ENCODE measurements at places on chromosomes 7 and 10.

- DNase-seq, result no peak
Observed at GRCh38 chr7:7710469-7710868, 7.9 kb downstream of the RPA3 start.

- no peak for DNase-seq
Observed at GRCh38 chr10:46046261-46046660, at the start of gene MSMB. MSMB (minus strand) TSS chr10:46046269; CDS start chr10:46046237, 32 bp downstream.

DNA sequence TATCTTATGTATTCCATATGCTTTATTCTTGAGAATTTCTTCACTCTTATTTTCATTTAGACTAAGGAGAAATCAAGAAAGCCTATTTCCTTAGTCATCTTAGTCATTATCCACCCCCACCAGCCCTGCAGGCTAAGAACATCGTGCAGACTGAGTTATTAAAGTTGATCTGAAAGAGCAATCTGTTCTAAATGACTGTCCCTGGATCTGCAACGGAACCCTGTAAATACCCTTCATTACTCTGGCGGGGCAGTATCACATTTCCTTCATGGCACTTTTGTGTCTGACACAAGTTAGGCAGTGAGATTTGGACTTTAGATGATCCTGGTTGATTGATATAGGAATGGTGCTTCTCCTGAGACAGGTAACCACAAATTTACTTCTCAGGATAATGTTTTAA, 3.5 kb upstream of the MYPN start:
- no peak for DNase-seq

DNA sequence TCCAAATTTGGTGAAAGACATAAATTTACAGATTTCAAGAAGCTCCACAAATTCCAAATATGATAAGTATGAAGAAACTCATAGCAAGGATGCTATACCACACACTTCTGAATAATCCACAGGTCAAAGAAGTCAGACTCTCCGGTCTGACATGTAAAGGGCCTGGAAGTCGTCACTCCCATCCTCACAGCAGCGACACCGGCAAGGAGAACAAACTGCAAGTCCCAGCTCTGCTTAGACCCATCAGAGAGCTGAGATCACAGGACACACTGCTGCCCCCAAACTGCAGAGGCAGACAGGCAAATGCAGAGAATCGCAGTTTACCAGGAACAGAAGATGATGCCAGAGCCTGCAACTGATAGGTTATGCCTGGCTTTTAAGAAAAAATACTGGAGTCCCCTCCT, 62.0 kb downstream of the AMZ1 start:
- no peak for DNase-seq

DNA sequence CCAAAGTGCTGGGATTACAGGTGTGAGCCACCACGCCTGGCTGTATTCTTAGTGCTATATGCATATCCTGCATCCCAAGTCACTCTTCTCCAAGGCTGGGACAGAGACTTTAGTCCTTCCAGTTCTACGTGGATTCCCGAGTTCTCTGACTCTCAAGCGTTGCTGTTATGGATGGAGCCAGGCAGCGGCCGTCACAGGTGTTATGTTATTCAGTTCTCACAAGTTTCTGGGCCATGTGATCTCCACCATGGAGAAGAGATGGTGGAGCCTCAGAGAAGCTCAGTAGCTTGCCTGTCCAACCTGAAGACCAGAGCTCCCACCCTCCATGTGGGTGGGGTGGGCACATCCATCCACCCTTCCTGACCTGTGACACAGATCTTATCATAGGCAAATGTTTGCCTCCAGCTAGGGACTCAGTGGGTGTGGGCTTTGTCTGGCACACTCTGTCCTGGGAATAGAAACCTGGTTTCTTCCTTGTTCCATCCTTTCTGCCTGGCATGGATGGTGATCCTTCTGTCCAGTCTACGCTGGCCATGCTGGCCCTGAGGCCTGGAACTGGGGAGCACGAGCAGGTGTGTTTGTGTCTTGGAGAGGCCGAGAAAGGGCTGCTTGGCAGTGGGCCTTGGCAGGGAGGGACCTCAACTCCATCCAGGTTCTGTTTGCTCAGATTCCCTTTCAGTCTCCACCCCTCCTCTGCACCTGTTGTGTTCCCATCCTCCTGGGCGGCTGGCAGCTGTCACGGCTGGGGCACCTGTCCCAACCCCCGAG, 55.3 kb downstream of the NEURL1 start:
- no peak for DNase-seq

DNA sequence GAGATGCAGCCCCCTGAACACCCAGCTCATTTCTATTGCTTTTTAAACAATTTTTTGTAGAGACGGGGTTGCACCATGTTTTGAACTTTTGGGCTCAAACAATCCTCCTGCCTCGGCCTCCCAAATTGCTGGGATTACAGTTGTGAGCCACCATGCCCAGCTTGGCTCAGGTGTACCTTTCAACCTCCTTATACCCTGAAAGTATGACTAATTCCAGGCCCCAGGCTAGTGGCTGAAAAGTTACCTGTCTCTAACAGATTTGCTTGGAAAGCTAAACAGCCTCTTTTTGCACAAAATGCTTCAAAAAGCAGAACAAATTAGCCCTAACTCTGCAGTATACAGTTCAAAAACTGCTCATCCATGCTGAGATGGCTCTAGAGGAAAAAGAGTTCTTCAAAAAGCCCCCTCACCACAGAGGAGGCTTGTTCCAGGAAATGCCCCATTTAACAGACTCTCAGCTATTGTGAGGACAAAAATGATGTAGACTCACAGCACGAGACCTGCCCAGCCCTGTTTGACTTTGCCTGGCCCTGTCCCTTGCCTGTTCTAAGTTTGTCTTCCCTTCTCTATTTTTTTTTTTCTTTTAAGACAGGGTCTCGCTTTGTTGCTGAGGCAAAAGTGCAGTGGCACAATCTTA, 13.4 kb upstream of the AP1S1 start:
- no peak for DNase-seq

DNA sequence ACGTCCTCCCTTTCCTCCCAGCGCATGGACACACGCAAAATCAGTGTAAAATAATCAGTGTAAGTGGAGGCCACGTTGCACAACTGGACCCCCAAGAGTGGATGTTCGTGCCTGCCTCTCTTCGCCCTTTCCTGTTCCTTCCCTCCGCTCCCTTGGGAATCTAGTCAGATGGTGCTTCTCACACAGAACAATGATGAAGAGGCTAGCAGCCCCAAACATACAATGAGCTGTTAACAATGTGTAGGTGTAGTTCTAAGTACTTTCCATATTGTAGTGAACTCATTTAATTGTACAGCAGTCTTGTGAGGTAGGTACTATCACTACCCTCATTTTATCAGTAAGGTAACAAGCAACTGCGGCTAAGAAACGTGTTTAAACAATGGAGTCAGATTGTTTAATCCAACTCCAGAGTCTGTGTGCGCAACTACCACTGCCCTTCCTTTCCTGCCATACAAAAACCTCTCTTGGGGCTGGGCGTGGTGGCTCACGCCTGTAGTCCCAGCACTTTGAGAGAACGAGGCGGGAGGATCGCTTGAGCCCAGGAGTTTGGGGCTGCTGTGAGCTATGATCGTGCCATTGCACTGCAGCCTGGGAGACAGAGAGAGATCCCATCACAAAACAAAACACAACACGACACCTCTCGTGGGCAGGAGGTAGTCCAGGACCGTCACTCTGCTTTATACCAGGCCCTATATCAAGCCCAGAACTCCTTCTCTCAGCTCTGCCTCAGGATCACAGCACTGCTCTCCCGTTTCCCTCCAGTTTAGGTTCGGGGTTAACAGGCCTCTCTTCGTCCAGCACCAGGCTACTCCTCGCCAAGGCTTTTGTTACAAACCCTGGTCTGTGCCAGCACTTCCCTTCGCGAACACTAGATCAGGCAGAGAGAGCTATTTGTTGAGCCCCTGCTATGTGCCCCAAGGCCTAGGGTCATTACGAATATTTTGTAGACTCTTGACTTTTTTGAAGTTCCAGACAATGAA, 1.1 kb downstream of the FKBP9 start:
- DNase-seq, result no peak

DNA sequence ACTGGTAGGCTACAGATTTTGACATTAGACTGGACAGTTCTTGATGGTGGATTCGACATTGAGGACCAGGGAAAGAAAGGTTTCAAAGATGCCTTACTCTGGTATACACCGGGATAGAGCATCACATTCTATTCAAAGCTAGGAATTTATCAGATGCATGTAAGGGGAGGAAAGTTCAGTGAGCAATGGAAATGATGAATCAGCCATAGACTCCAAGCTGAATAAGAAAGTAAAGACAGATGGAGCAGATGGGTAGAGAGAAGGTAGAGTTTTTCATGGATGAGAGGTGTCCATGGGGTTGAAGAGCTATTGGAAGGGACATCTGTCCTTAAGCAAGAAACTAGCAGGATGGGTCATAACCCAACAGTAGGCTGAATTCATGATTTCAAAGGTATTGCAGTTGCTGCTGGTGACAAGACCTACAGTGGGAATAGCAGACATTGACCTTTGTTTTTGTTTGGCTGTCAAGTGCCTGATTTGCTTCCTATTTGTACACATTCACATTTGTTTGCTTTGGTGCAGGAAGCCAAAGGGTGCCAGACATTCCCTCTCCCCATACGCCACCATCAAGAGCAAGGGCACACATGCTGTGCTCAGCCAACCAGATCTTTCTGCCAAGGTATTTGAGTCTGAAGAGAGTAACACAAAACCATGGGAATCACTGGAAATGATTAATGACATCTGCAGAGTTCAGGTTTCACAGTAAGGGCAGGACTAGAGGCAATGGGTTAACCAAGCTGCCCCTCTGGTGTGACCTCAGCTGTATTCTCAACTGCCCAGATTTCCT, 8.6 kb upstream of the CACUL1 start:
- DNase-seq, result no peak

DNA sequence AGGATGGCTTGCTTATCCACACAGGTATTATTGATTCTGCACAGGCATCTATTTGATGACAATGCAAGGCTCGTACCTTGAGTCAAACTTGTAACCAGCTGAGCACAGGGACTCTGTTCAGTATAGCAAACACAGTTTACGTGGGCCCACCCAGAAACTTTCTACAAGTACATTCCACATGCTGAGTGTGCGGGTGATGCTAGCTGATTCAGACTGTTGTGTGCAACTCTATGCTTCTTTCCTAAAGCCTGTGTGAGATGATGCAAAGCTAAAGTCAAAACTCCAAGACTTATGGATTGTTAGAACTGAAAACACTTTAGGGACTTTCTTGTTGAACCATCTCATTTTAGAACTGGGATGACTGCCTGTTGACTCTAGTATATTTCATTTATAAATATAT, 21.5 kb upstream of the CALD1 start:
- DNase-seq, result no peak

- no peak for DNase-seq
Observed at GRCh38 chr7:6367701-6368211, 80.0 kb downstream of the DAGLB start.

DNA sequence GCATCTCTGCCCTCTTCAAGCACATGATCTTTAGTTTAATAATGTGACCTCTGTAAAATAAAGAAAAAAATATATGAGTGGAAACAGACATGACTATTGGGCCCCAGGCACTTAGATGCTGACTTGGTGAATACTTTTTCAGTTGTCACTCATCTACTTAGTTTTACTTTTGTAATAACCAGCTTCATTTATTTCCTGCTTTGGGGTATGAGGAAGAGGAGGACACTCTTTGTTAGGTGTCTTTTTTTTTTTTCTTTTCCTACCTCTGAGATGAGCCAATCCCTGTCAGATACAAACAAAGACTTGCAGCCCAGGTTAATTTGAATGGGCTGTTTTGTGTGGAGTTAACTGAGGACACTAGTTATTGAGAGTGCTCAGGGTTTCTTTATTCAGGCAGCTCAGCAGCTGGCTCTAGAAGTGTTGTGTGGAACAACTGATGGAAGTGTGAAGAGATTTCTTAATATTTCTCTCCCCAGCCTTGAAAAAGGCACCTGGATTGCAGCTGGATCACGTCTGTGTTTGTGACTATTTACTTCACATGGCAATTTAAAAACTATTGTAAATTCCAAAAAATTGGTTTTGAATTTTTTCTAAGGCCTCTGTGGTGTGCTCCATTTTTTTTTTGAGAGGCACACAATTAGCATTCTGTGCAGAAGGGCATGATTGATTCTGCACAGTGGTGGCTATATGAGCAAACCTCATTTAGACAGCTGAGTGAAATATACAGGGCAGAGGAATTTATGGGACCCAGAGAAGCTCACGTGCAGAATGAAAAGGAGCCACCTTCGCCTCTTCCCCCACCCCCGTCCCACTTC, 333.8 kb downstream of the LRMDA start:
- DNase-seq, result no peak
